ENCODE measurements at places on chromosomes 4 and X.

DNA sequence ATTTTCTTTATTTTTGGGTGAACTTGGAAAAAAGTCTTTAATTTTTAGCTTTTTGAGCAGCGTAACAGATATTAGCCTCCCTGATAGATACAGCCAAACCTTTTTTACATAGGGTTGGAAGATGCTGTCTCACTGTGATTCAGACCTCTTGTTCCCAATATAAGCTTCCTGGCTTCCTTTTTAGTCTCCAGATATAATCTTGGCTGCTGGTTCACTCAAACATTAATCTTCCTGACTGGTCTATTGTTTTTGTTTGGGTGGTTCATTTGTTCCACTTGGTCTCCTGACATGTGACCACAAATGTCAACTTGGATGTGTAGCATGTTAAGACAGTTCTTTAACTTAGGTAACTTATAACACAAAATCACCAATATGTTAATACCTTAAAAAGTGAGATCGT, 23.0 kb downstream of the RPA4 start:
- no peak for DNase-seq

DNA sequence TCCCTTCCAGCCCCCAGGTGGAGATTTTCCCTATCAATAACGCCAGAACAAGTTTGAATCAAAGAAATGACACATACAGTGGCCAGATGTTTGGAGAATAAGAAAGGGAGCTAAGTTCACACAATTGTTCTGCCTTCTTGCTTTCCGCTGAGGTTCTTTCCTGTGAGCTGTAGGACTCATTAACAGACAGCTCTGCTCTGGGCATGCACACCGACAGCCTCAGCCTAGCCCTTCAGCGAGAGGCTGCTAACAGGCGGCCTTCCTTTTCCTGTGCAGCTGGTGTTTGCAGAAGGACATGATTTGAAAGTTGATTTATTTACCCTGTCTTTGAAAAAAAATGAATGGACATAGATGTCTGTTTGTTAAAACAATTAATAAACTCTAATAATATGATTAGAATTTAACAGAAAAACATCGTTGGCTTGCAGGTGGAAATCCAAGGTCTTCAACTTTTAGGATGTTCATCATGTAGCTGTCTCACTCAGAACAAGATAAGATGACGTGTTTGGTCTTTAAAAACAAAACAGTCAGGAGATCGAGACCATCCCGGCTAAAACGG, 183.3 kb downstream of the KDR start:
- no peak for DNase-seq

- DNase-seq = no peak
Measured at GRCh38 chrX:52216541-52216940, 31.9 kb downstream of the MAGED4 start.

- no peak for DNase-seq
Measured at GRCh38 chr4:76688619-76689144, 209.3 kb downstream of the SOWAHB start.

DNA sequence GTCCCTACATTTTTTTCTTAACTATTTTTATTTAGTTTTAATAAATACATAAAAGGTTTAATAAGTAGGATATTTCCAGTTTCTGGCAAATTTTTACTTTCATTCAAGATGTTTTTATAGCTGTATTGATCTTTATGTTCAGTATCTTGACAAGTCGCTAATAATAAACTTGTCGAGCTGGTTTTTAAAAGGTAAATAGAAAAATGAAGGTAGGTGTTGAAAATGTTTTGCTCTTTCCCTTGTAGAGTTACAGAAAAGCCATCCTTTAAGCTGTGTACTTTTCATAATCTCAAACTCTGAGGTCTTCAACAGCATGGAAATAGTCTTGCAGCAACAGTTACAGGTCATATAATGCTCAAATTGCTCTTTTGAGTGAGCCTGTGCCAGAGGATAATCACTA, 52.6 kb downstream of the RS1 start:
- DNase-seq = no peak

DNA sequence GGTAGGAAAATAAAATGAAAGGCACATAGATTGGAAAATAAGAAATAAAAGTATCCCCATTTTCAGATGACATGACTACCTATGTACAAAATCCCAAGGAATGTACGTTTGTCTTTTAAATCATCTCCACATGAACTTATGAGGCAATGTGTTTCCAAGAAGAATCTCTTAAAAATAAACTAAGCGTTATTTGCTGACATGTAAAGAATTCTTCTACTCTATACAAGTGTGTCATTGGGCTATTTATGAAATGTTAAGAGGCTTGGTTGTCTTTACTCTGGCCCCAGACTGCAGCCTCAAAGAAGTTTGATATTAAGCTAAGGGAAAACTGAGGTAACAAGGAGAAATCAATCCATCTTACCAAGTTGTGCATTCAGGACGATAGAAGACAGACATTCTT, 17.1 kb downstream of the BEX3 start:
- no peak for DNase-seq

GRCh38 chr4:187469627-187470026, 525.9 kb upstream of the ZFP42 start:
- no peak for DNase-seq

DNA sequence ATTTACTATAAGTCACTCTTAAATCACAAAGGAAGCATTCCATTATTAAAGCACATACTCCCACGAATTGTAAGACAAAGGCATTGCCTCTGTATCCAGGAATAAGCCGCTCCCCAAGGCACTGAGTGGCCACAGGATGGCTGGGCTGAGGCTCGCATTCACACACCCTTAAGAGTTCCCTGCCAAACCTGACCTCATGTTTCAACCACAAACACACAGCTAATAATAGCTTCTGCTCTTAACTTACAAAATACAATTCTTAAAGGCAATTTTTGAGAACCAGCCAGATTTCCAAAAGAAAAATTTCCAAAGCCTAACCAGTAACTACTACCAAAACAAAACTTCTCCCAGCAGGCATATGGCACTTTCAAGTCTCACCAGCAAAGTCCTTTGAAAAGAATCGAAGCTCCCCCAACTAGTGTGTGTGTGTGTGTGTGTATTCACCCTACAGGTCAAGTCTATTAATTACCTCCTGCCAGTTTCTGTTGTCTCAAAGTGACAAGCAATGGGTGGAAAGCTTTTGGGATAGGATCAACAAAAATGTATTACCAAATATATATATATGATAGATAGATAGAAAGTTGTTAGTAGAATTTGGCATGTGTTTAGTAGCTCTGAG, 36.0 kb downstream of the ARHGAP6 start:
- no peak for DNase-seq

DNA sequence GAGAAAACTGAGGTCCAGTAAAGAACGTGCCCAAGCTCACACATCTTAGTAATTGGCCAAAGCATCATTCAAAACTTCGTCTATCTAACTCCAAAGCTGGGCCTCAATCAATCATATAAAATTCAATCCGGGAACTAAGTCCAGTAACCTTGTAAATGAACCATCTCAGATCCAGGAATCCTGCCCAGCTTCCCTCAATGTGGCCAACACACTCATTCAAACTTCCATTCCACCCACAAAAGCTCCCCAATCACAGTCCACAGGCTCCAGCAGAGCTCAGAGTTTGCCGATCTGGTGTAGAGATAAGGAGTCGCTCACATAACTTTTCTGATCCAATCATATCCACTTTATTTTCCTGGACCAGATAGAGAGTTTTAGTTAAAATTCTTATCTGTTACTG, 144.8 kb downstream of the SPATA18 start:
- DNase-seq = no peak

- DNase-seq = no peak
Measured at GRCh38 chr4:156517546-156517945, 454.1 kb downstream of the PDGFC start.

DNA sequence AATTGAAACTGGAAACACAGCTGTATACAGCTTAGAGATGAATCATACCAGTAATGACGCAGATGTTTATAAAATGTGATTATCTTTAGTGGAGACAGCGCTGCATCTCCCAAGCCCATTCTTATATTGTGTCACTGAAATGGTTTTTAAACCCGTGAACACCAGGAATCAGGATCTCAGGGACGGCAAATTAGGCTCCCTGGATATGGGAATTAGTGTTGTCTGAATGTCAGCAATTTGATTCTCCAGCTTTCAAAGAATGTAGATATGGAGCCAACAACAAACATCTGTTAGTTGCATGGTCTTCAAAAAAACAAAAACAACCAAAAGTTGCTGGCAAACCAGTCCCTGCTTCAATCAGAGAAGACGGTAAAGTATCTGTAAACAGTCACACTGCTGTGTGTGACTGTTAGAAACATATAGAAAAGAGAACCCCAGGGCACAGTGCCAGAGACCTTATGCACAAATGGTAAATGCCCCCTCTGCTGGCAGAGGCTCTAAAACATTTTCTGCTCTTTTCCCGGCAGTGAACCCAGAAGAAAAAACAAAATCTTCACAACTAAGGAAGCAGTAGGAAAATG, 351.9 kb upstream of the FTHL17 start:
- DNase-seq = no peak

All from NCI-H1436 treated with DMSO at 0.1 percent for 48 hours (cell line).